CD4-positive, alpha-beta memory T cell (primary cell): ENCODE measurements at places on chromosomes 12 and 14.

DNA sequence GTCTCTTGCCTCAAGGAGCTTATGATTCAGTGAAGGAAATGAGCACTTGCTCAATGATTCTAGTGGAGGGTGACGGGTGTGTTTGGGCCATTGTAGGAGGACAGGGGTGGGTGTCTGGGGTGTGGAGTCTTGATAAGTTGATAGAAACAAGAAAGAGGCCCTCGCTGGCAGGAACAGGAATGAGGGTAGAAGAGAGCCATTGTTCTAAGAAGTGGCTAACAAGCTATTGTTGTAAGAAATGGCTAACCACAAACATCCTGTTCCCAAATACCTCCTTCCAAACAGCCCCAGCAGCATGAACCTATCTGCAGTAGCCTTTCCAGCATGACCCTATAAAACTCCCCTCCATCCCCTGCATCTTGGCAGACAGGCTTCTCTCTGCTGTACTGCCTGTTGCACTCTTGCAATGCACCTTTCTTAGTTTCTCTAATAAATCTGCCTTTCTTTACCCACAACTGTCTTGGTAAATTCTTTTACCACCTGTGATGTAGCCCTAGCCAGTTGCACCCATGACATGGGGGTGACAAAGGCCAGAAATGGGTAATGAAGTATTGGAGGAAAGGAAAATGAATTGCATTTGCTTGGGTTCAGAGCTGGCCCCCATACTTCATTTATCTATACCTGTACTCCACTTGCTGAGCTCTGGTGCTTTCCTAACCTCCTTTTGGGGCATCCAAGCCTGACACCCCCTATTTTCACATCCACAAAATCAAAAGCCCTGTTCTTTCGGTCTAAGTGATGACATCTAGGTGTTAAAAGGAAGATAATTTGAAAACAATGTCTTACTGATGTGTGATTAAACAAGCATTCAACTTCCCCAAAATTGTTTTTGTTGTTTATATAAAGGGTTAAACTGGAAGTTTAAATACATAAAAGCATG lies 389.1 kb downstream of the GRIN2B start:
- DNase-seq = no peak

DNA sequence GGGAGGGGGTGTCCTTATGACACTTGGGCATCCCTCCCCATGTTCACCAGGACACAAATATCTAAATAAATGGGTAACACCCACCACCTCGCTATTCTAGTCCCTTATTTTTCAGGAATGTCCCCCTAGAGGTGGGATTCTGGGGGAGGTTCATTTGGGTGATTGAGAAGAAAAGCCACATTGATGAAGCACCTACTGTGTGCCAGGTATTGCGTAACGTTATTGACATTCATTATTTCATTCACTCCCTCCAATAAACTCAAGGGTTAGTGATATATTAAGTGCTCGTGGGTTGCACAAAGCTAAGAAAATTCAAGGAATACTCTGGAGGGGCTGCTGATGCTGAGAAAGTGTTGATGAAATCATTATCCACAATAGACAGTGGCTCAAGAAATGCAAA lies 92.5 kb upstream of the NOS1 start:
- DNase-seq = no peak

- DNase-seq = no peak
These were observed 57.7 kb downstream of the HMGA2 start for GRCh38 chr12:65881965-65882413.

- no peak for DNase-seq
These were observed 455.2 kb downstream of the CCER1 start for GRCh38 chr12:90499795-90500194.

DNA sequence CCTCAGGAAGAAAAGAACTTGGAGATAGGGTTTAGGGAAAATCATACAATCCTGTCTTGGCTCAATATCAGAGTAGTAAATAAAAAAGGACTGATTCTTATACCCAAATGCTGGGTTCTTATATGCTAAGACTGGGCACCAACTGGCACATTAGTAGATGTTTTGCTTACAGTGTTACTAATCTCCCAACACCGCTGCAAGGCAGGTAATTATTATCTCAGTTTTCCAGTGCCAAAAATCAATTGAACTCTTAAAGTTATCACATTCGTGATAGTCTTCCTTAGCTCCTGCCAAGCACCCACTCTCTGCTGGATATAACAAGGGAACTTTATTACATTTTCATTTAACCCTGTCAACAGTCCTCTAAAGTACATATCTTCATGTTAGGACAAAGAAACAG lies 25.0 kb upstream of the HIGD1C start:
- DNase-seq = no peak

- no peak for DNase-seq
These were observed 30.8 kb downstream of the MIA2 start for GRCh38 chr14:39264558-39264957.

DNA sequence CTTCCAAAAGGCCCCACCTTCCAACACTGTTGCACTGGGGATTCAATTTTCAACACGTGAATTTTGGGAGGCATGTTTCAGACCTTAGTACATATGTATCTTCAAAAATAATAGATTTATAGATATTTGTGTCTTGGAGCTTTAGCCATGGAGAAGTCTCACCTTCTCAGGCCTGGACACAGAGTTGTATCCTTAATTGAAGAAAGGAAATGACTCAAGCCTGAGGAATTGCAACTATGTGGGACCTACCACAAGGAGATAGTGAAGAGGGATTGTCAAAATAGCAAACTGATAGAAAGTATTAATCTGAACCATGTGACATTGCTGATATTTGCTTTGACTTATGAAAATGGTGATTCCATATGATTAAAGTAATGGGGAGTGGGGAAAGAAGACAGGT lies 89.8 kb downstream of the ACSS3 start:
- DNase-seq = no peak

GRCh38 chr12:91935296-91935695 lies 210.3 kb downstream of the BTG1 start:
- no peak for DNase-seq

GRCh38 chr14:106308839-106309389 lies 782.5 kb downstream of the TMEM121 start:
- DNase-seq = peak; percentile 56
